Right ventricle myocardium superior (tissue), 1 donor: ENCODE measurements at places on chromosomes 1 and 21. TPM values are rescaled to one million over a fixed set of nuclear protein-coding genes. Genes with fewer than 3 reads are reported as not detected.

GRCh38 chr1:163069142-163069541 lies at the start of gene RGS4:
RGS4 (plus strand) TSS chr1:163069361; CDS start chr1:163069485, 124 bp downstream.
- peak; percentile 55 for DNase-seq

DNA sequence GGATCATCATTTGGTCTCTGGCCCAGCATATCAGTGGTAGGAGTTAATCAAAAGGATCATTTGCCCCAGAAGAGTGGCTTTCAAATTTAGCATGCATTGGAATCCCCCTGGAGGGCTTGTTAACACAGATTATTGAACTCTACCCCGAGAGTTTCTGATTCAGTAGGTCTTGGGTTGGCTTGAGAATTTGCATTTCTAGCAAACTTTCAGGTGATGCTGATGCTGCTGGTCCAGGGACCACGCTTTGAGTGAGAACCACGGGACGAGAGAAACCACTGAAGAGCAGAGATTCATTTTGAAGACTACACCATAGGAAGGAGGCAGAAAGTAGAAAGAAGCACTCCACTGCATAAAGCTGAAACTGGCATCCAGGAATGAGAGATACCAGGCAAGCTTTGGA lies 81.3 kb upstream of the DUSP10 start:
- DNase-seq: no peak

DNA sequence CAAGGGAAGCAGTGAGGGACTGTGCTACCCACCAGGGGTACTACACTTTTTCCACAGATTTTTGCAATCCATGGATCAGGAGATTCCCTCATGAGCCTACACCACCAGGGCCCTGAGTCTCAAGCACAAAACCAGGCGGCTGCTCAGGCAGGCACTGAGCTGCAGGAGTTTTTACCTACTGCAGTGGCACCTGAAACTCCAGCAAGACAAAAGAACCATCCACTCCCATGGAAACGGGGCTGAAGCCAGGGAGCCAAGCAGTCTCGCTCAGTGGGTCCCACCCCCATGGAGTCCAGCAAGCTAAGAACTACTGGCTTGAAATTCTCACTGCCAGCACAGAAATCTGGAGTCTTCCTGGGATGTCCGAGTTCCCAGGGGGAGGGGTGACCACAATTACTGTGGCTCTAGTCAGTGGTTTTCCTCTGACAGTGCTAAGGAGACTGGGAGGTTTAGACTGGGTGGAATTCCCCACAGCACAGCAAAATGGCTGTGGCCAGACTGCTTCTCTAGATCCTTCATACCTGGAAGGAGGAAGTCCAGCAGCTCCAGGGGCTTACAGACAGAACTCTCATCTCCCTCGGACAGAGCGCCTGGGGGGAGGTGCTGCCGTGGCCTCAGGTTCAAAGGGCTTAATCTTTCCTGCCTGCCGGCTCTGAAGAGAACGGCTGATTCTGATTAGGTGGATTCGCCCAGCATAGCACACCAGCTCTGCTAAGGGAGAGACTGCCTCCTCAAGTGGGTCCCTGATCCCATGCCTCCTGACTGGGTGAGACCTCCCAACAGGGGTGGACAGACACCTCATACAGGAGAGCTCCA lies 437.8 kb downstream of the LTN1 start:
- no peak for DNase-seq

GRCh38 chr1:90509225-90510048 lies 207.7 kb downstream of the BARHL2 start:
- DNase-seq: no peak

DNA sequence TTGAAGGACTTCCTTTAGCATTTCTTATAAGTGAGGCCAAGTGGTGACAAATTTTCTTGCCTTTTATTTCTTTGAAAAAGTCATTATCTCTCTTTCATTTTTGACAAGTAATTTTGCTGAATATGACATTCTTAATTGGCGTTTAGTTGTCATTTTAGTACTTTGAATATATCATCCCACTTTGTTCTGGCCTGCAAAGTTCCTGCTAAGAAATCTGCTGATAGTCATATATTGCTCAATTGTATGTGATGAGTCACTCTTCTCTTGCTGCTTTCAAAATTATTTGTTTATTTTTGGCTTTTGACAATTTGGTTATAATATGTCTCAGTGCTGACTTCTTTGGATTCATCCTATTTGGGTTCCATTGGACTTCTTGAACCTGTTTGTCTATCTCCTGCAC lies 312.6 kb downstream of the DUSP10 start:
- DNase-seq: no peak

DNA sequence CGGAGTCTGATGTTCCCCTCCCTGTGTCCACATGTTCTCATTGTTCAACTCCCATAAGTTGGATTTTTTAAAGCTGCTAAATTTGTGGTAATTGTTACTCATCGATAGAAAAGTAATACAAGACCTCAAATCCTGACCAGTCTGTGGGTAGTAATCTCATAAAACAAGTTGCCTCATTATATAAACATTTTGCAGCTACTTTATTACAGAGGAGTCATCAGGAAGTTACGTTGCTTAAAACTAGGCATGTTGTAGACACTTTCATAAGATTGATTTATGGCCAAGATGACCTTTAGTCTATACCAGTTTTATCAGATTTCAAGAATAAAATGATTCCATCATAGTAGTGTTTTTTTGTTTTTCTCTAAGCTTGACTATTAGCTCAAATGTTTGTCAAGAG lies 208.8 kb downstream of the GIPC2 start:
- DNase-seq: no peak

DNA sequence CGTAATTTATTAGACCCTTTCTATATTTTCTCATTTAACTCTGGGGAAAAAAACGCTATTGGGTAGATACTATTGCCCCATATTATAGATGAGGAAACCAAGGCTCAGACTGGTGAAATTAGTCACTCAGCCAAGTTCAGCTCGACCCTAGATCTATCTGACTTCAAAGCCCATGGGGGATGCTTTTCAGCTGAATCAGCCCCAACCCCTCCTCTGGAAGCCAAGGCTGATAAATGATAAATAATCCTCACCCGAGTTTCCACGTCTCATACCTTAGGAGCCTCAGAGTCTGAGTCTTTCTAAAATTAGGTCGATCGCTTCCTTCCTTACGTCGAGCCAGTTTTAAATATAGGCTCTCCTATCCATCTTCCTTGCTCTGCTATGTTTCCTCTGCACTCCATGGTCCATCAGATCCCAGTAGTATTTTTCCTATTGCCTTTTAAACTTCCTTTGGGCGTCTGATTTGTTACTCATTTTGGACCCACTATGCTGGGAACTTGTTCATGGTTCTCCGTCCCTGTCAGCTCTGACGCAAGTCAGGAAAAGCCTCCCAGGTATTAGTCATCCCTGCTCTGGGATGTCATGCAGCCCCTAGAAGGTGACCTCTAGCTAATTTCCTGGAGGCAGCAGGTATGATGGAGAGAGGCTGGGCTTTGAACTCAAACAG lies 122.8 kb downstream of the PLPP3 start:
- no peak for DNase-seq

- no peak for DNase-seq
Measured at GRCh38 chr1:234647758-234648157, 37.8 kb upstream of the IRF2BP2 start.

DNA sequence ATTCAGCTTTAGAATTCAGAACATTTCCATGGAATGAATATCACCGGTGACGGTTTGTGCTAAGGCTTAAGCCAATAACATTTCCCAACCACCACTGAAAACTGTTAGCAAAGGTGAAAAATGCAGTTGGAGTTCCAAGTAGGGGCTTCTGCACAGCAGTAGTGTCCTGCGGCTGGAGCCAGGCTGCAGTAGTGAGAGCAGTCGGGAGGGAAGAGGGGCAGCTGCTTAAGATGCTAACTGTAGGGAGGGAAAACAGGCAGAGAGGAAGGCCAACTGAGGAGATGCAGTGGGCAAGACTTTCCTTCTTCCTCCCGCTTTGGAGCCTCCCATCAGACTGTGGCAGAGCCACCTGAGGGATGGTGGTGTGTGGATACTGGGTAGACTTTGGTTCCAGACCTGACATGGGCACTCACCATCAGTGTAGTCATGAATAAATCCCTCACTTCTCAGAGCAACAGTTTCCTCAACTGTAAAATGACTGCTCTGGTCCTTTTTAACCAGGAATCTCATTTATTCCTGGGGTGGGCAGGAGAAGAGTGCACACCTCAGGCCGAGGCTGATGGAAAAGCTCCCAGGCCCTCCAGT lies 3.2 kb downstream of the F3 start:
- no peak for DNase-seq

GRCh38 chr1:172122381-172122780 lies 281.1 kb downstream of the DNM3 start:
- DNase-seq: no peak

DNA sequence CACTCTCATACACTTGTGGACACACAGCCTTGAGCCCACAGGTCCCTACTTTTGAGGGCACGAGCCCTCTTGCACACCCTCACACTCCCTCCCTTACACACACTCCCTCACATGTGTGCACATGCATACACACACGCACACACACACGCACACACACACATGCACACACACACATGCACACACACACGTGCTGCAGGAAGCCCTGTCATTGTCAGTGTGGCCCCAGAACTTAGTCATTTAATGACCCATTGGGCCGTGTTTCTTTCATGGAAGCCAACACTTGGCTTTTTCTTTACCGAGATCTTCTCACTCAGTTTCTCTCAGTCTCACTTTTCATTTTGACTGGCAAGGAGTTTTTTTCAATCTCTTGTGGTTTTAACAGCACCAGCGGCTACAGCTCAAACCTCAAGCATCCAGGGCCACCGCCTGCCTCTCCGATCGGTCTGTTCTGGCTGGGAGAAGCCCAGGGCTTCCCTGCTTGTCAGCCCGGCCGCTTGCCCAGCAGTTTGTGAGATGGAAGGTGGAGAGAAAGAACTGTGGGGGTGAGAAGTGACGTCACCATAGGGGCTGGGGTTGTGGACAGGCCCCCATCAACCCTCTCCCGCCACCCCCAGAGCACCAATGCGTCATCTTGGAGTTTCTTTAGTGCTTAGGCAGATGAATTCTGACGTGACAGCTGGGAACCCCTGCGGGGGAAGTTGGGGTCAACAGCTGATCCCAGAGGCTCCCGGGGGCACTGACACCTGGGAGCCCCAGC lies 15.8 kb upstream of the TNFRSF8 start:
- no peak for DNase-seq

GRCh38 chr1:212513586-212513985 lies 80.9 kb downstream of the NENF start:
- DNase-seq: no peak

GRCh38 chr1:221739018-221739676 lies 2.7 kb downstream of the DUSP10 start:
- DNase-seq: no peak

DNA sequence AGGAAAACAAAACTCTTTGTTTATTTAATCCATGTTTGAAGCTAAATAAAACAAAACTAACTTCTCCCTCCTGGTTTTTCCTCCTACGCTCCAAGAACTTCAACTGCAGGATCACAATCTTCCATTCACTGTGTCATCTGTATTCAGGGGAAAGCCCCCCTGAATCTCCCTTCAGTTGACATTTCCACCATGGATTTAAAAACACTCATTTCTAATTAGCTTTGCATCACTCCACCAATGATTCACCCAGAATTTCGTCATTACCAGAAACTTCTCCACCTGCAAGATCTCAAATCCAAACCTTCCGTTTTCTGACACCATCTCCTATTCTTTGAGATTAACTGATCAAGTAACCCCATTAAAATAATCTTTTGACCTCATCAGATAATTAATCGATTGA lies 10.9 kb upstream of the RGS5 start:
- no peak for DNase-seq

Gene MMEL1
- total RNA-seq: 0.48 TPM

Gene STX12
- total RNA-seq: 19.0 TPM

- peak; percentile 50 for DNase-seq
Measured at GRCh38 chr21:42653231-42654061, at the start of gene PDE9A. PDE9A (plus strand) TSS chr21:42653621; CDS start chr21:42653815, 194 bp downstream.

Gene ACOT7
- 8.5 TPM for total RNA-seq
